IMR-90 (cell line): ENCODE measurements at places on chromosomes 5 and 9. TPM values are rescaled to one million over a fixed set of nuclear protein-coding genes. Genes with fewer than 3 reads are reported as not detected.

The ABITRAM gene
- total RNA-seq: 8.6 TPM in 2 replicates

The SLC12A2 gene
- total RNA-seq: 30.3 and 42.2 TPM in 2 replicates

The HK3 gene
- not detected in 2 replicates for total RNA-seq

The PTGS1 gene
- 21.1 and 24.7 TPM in 2 replicates for total RNA-seq

The PCDHAC2 gene
- total RNA-seq: not detected in 2 replicates

The PROP1 gene
- not detected in 2 replicates for total RNA-seq

The PCDHGA3 gene
- 1.4 and 1.7 TPM in 2 replicates for total RNA-seq

The NOXA1 gene
- not detected in 2 replicates for total RNA-seq

The CACFD1 gene
- 1.9 and 2.0 TPM in 2 replicates for total RNA-seq

The HSDL2 gene
- 58.6 and 65.8 TPM in 2 replicates for total RNA-seq

The MAP1B gene
- 183 and 212 TPM in 2 replicates for total RNA-seq

The PLPP7 gene
- 0.54 and 0.56 TPM in 2 replicates for total RNA-seq

DNA sequence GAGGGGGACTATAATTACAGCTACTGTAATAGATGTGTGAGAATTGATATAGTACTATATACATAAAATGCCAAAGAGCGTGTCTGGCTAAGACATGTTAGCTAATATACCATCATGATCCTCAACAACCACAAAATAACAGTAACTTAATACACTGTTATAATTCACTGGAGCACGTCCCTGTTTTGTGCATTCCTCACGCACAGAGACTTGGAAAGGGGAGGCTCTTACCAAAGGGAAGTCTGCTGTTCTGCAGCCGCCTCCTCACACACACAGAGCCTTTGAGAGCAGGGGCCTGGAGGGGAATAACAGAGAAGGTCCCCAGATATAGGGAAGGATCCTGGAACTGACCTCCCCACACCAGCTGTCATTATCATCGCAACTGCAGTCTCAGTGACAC lies 97.3 kb downstream of the ANKRD18A start:
- DNase-seq: no peak

DNA sequence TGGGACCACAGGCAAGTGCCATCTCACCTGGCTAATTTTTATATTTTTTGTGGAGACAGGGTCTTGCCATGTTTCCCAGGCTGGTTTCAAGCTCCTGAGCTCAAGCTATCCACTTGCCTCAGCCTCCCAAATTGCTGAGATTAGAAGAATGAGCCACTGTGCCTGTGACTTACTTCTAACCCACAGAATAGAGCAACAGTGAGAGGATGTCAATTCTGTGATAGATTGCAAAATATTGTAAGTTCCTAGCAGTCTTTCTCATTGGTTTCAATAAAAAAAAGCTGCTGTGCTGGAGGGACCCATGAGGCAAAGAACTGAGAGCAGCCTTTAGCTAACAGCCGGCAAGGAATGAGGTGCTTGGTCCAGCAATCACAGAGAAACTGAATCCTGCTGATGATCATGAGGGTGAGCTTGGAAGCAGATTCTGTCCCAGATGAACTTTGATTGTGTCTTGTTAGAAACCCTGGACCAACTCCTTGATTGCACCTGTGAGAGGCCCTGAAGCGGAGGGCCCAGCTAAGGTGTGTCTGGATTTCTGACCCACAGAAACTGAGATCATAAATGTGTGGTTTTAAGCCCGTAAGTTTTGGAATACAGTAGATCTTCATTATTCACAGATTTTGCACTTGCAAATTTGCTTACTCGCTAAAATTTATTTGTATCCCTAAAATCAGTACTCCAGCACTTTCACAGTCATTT lies 149.7 kb downstream of the GCNT1 start:
- no peak for DNase-seq

GRCh38 chr5:54120473-54120872 lies 189.9 kb downstream of the ARL15 start:
- DNase-seq: no peak

GRCh38 chr9:13001989-13002580 lies 227.3 kb downstream of the LURAP1L start:
- DNase-seq: no peak

- no peak for DNase-seq
Observed at GRCh38 chr9:35562895-35563780, 41.9 kb upstream of the TESK1 start.

GRCh38 chr5:36703245-36703860 lies 96.9 kb downstream of the SLC1A3 start:
- DNase-seq: no peak

DNA sequence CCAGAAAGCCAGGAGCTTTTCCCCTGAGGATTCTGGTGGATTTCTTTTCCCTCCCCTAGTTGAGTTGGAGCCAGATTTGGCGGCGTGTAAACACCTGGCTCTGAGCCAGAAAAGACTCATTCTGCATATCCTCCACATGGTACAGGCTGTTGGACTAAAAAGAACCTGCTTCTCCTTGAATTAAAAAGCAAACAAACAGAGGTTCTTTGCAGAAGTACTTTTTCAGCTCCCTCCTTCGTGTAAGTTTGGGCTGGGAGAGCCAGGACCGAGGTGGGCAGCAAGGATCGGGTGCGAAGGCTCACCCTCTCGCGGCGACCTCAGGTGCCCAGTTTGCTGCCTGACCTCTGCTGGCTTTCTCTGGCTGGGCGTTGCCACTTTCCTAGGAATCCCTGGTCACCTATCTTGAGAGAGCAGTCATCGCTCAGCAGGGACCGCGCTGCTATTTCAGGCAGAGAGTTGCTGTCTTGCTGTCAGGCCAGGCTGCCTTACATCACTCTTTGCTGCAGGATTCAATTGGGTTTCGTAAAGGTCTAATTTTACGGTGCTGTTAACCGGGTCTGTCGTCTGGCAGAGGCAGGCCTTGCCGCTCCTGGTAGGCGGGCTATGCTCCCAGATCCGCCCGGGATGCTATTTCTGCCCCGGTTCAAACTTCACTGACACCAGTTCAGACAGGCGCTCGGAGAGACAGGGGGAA lies 3.2 kb downstream of the PAPPA start:
- DNase-seq: peak; percentile 78

DNA sequence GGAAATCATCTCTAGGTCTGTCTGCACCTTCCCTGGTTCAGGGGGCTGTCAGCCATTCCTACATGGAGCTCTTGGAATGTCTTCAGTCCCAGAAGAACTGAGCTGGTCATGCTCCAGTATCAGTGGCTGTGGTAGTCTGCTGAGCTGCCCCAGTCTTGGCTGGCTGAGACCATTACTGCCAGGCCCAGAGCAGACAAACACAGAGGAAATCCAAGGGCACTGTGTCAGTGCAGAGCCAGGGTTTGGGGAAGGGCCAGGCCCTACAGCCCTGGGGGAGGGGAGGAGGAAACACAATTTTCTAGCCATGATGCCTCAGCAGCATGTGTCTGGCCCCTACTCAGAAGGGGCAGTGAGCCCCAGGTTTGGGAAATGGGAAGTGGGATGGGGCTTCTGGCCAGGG lies 58.4 kb downstream of the ARHGEF37 start:
- no peak for DNase-seq

GRCh38 chr9:110951805-110952539 lies 86.3 kb downstream of the LPAR1 start:
- DNase-seq: no peak

DNA sequence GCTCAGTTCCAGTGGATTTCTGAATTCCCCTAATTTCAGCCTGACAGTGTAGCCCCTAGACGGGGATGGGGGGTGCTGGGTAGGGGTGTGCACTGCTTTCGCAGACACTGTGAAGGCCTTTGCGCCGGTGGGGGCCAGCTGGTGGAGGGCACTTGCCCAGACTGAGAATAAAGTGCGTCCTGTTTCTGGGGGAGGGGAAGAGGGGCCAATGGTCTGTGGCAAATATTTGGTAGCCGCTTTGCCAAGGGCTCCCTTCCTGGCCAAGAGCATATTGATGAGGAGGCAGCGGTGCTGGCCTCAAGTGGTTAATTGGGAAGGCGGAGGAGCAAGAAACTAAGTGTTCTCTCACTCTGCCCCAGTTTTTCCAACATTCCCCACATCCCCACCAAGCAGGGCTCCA lies 1.4 kb downstream of the CXCL14 start:
- DNase-seq: no peak

DNA sequence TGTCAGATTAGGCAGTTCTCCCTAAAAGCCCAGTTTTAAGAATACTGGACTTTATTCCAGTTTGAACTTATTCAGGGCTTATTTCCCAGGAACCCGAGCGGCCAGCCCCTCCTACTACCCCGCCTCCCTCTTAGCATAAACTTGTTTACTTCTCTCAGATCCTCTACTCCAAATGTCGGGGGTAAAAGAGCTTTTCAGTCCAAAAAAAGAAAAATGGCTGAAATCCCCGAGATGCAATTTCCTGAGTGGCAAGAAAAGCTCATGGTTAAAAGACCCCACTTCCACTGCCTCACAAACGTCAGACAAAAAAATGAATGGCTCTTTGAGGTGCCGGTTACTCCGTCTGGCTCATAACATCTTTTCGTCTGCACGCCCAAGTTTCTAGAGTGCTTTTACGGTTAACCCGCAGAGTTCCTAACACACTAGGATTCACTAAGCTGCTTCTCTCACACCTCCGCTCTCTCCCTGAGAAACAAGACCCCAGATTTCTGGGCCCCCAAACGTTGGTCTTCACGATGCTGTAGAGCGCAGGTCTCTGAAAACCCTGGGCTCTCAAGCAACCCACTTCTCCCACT lies 402 bp downstream of the BRD8 start:
- DNase-seq: peak; percentile 18

DNA sequence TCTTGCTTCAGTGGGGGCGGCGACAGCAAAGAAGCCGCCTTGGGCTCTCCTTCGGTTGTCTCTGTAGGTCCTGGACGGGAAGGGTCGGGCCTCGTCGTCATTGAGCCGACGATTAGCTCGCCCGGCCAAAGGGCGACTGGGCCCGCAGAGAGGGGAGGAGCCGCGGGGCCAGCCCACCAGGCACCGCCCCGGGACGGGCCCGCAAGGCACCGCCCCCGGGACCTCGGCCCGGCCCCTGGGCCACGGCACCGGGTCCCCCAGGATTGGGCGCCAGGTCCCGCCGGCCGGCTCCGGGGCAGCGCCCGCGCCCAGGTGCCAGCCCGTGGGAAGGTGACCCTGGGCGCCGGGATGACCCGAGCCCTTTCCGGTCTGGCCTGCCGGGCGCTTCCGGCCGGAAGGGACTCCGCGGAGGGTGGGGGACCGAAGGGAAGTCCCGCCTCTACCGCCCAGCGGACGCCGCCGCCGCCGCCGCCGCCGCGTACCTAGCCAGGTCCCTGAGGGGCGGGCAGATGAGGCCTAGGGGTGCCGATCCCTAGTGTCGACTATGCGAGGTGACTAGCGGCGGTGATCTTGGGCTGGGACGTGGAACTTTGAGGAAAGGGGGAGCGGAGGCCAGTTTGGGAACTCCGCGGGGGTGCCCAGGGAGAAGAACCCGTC lies at the start of the genes GBA2 and RGP1:
TSS of gene GBA2 (minus strand) at position 371 of the 657 bp plus-strand sequence. CDS start 524 bp downstream, outside the sequence.
TSS of gene RGP1 (plus strand) at position 430 of the 657 bp plus-strand sequence. CDS start 469 bp downstream, outside the sequence.
- peak; percentile 43 for DNase-seq

- peak; percentile 12 for DNase-seq
Observed at GRCh38 chr9:113998525-113999255, 79.4 kb downstream of the AMBP start.

DNA sequence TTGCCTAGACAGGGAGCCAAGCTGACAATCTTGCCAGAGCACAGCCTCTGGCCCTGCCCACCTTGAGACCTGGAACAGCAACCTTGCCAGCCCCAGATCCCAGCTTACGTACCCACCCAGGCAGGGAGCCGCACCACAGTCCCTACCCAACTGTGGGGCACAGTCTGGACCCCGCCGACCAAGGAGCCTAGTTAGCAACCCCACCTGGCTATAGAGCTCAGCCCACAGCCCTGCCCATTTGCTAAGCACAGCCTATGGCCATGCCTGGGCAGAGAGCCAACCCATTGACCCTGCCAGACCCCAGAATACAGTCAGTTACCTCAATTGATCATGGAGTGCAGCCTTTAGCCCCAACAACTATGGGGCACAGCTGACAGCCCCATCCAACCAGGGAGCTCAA lies 97.9 kb upstream of the SH3GL2 start:
- DNase-seq: no peak

- DNase-seq: no peak
Observed at GRCh38 chr5:125129151-125129806, 382.8 kb upstream of the ZNF608 start.

GRCh38 chr9:22657713-22658112 lies 211.1 kb downstream of the DMRTA1 start:
- DNase-seq: no peak

- no peak for DNase-seq
Observed at GRCh38 chr5:106656821-106657220, 1013.9 kb downstream of the EFNA5 start.

DNA sequence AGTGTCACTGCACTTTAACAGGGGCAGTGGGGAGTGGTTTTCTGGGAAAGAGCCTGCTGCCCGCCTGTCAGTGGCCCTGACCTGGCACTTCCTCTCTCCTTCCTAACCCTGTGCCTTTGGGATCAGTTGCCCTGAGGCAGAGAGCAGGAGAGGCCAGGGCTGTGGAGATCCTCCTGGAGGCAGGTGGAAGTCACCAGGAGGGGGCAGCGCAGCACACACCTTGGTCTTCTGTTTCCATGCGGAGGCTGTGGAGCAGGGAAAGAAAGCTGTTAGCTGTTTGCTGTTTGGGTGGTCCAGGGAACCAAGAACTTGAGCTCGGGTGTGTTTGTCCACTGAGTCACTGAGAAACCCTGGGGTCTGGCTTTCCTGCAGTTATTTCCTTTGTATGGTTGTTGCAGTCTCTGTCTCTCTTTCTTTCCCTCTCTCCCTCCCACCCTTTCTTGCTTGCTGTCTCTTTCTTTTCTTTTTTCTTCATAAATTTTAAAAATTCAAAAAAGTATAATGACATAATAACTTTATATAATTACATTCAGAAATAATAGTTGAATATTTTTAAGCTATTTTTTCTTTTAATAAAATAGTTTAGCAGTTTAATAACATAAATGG lies 28.1 kb downstream of the NTRK2 start:
- peak; percentile 6 for DNase-seq

- peak; percentile 98 for DNase-seq
Observed at GRCh38 chr9:16413509-16414016, 456.9 kb downstream of the BNC2 start.

GRCh38 chr5:95304711-95305110 lies 19.8 kb upstream of the MCTP1 start:
- no peak for DNase-seq

- DNase-seq: peak; percentile 47
Observed at GRCh38 chr9:15205632-15206420, 101.2 kb downstream of the TTC39B start.

GRCh38 chr9:11023201-11023600 lies 410.4 kb upstream of the PTPRD start:
- DNase-seq: no peak

DNA sequence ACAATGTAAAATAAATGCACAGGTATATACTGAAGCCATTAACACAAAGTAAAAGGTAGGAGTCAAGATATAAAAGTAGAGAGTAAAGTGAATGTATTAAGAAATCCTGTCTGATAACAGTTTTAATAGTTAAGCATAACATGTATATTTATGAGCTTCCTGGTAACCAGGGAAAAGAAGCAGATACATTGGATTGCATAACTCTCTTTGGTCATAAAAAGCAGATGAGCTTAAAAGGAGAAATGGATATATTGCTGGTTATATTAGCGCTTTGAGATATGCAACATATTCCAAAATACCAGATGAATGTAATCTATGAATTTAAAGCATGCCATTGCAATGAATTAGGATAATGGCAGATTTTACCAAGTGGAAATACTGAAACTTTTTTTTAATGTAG lies 6.2 kb upstream of the TNFSF8 start:
- no peak for DNase-seq

DNA sequence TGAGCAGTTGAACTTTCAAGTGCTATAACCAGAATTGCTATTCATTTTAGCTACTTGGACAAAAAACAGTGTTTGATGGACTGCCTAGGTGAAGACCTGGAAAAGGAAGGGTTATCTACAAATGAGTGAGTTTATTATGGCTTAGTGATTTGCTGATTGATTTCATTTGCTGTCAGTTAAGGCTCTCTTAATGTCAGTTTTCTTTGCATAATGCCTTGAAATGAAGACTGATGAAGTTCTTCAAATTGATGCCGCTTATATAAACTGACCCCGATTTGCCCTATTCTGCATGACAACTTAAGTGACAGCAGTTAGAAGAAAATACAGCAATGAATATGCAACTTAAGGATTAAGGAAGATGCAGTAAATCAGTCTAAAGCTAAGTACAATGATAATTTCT lies 332.6 kb downstream of the CCDC171 start:
- no peak for DNase-seq
